Stromal cell of bone marrow (primary cell): ENCODE measurements at places on chromosomes 3 and 15.

- DNase-seq = peak; percentile 64
Measured at GRCh38 chr3:100103558-100104441, 10.5 kb downstream of the FILIP1L start.

DNA sequence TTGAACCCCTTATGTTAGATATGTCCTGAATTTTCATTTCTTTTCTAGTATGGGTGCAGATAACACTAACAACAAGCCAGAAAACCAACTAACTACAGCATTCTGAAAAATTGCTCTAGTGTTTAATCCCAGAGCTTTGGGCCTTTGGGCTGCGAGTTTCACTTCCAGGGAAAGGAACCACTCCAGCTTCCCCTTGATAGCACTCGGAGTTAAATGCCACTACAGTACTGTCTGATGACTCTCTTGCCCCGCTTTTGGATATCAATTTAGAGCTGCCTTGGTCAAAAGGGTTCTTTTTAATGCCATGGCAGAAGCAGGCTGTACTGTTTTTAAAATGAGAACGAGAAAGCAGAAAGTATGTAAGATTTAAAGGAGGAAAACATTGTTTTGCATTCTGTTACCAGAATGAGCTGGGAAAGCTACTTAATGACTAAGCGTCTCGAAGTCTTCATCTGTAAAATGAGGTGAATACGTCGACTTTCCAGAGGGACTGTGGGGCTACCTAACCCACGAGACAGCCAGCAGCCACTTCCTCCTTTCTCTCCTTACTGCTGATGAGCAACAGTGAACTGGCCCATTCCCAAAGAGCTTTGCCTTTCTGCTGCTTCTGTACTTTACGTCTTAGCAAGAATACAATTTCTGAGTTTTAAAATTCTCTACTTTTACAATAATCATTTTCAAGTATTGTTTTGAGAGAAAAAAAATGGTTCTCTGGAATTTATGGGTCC lies 299.3 kb upstream of the LYSMD4 start:
- DNase-seq = peak; percentile 40

- no peak for DNase-seq
Measured at GRCh38 chr3:46504789-46505188, 7.0 kb downstream of the RTP3 start.

- no peak for DNase-seq
Measured at GRCh38 chr3:37907906-37908305, 46.2 kb downstream of the CTDSPL start.

DNA sequence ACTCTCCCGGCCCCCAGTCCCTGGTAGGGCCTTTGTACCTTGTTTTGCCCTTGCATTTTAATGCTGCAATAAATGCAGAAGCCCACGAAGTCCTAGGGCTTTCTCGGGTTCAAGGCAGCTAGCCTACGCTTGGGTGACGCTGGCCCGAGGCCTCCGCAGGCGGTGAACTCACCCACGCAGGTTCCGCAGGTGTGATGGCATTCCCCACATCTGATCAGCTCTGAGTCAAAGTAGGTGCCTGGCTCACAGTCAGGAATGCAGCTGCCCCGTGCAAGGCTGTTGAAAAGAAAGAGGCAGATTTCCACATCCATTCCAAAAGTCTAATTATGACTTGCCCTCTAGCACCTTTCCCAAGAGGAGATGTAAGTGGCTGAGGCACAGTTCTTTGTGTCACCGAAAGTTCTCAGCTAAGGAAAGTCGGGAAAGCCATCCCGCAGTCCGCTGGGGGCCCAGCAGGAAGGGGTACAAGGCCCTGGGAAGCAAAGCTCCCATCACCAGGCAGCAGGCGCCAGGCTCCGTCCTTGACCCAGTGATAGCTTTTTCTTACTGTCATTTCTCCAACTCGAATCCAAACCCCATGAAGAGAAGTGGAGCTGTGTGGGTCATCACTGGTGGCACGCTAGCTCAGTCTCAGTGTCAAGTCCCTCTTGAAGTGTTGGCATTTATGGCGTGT lies 23.2 kb upstream of the SNRPA1 start:
- no peak for DNase-seq

GRCh38 chr3:72318504-72319193 lies 529.6 kb downstream of the SHQ1 start:
- no peak for DNase-seq

GRCh38 chr3:195909644-195910498 lies 1.5 kb upstream of the TNK2 start:
- peak; percentile 56 for DNase-seq

DNA sequence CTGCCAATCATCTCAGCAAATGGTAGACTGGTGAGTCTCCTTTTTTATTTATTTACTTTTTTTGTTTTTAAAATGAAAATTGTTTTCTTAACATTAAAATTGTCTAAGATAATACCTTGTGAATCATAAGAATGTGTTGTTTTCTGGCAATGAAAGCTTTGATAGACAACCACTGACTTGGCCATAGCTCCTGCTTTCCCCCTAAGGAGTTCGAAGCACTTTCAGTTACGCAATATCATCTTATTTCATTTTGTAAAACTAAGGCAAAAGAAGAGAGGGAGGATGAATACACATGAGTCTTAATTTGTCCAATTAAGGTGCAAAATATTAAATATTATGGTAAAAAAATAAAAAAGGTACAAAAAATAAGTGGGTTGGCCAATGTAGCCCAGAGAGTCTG lies 74.8 kb upstream of the PLCL2 start:
- DNase-seq = no peak

DNA sequence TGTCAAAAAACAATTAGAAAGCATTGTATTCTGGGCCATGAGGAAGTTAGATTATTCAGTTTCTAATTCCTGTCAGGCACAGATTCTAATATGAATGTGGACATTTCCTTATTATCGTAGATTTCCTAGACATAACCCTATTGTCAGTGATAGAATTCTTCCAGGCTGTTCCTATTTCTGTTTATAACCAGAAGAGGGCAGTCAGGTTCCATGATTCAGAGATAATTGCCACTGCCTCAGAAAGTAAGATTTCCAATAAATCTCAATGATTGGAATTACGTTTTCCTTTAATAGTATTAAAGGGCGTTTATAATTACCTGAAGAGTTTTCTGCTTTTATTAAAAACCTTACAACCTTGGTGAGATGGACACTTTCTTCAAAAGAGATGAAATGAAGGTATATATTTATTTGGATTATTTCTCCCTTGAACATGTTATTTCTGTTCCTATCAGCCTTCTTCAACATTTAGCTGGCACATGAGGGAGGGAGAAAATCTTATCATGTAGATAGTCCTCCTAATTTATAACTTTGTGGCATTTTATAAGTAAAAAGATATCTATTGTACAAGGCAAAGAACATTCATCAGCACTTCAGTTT lies 439.2 kb downstream of the MCTP2 start:
- peak; percentile 30 for DNase-seq
